ENCODE measurements at places on chromosomes 2 and 18. TPM values are rescaled to one million over a fixed set of nuclear protein-coding genes. Genes with fewer than 3 reads are reported as not detected.

DNA sequence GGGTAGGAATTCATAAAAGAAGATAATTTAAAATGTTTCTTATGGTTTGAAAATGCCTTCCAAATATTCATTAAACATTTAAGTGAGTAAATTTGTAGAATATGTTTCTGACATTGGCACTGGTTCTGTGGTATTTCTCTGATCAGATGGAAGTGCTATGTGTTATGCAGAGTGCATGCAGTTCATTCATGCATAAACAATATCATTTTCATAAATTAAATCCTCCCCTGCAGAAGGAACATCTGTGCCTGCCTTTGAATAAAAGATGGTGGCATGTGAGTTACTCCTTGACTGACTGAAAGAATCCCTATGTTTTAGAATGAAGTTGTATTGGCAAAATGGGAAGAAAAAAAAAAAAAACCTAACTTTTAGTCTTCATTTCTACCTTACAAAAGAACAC lies 5.9 kb downstream of the NEUROD1 start:
- DNase-seq, result no peak
- no peak overlapping the region for H3K27ac ChIP-seq
- H3K4me1 ChIP-seq, result peaks cover 3% of the 10 kb centered on the region
- H3K36me3 ChIP-seq, result no peaks in the 10 kb centered on the region
- H3K4me3 ChIP-seq, result no peak overlapping the region
- H3K27me3 ChIP-seq, result peaks cover 15% of the 10 kb centered on the region

- H3K4me1 ChIP-seq, result no peaks in the 10 kb centered on the region
- H3K27ac ChIP-seq, result no peak overlapping the region
- no peaks in the 10 kb centered on the region for H3K36me3 ChIP-seq
- H3K4me3 ChIP-seq, result no peak overlapping the region
Measured at GRCh38 chr2:162164802-162165201, 12.8 kb upstream of the GCG start.

- H3K27me3 ChIP-seq, result no peaks in the 10 kb centered on the region
- no peaks in the 10 kb centered on the region for H3K36me3 ChIP-seq
- no peak overlapping the region for H3K27ac ChIP-seq
- DNase-seq, result no peak
- no peak overlapping the region for H3K4me3 ChIP-seq
Measured at GRCh38 chr2:142915502-142915901, 38.0 kb downstream of the KYNU start.

DNA sequence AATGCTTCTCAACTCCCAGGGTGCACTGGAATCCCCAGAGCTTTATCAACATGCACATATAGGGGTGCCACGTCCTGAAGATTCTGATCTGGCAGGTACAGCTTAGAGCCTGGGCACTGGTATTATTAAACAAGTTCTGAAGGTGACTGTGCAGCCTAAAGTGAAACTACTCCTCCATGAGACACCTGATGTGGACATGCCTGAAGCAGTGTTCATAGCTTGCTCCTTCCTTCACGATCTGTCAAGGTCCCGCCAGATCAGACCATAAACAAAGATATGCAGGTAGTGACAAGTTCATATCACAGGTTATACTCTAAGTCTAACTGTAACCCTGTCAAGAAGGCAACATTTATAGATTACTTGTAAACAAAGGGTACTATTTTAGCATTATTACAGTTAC lies 65.3 kb upstream of the DNER start:
- H3K4me3 ChIP-seq, result no peak overlapping the region
- no peak overlapping the region for H3K27ac ChIP-seq

DNA sequence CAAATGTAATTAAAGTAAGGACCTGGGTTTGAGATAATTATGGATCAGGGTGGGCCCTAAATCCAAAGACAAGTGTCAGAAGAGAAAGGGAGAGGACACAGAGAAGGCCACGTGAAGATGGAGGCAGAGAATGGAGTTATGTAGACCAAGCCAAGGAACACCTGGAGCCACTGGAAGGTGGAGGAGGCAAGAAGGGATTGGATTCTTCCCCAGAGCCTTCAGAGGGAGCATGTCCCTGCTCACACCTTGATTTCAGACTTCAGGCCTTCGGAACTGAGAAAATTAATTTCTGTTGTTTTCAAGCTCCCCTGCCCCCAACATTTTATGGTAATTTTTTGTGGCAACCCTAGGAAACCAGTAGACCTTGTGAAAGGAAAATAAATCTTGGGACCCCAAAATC lies 19.6 kb downstream of the CAPN14 start:
- no peaks in the 10 kb centered on the region for H3K36me3 ChIP-seq
- H3K4me3 ChIP-seq, result no peak overlapping the region

DNA sequence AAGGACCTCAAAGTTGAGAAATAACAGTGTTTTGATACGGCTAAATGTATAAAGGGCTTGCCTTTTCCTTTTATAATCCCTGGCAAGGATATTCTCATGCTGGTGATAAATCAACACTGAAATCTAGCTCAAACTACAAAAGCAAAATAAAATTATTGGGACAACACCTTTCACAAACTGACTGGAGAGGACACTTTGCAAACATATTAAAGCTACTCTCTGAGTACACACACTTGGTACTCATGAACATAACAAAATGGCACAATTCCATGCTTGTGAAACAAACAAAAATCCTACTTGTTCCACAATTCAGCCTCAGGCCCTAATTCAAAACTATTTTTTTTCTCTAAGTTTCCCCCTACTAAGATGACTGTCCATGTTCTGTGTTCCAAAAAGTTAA lies 305.8 kb downstream of the ETAA1 start:
- no peaks in the 10 kb centered on the region for H3K4me1 ChIP-seq
- H3K4me3 ChIP-seq, result no peak overlapping the region
- H3K36me3 ChIP-seq, result no peaks in the 10 kb centered on the region
- H3K27ac ChIP-seq, result no peak overlapping the region

DNA sequence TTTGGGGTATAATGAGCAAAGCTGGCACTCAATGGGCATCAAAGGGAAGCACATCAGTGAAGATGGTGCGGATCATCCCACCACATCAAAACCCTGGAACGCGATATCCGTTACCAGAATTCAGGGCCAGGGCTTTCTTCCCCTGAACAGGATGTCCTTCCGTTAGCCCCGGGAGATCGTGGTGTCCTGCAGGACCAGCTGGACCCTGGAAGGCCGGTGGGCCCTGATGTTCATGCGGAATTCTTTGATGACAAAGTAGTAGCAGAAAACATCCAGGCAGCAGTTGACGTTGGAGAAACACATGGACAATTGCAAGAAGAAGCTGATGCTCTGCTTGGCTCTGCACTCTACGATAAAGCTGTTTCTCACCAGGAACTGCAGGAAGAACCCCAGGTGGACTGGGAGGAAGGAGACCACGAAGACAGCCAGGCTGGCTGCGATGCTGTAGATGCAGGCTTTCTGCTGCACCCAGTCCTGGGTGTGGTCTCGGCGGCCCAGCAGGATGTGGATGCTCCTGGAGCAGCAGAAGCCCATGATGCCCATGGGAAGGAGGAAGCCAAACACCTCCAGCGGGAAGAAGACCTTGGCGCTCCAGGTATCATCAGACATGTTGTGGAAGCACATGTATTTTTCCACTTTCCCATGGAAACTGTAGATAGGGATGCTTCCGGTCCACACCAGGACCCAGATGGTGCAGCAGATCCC lies 15.0 kb downstream of the GPR55 start:
- peaks cover 20% of the 10 kb centered on the region for H3K4me1 ChIP-seq
- DNase-seq, result no peak
- no peak overlapping the region for H3K4me3 ChIP-seq
- peaks cover 12% of the 10 kb centered on the region for H3K36me3 ChIP-seq

GRCh38 chr2:126786765-126787164 lies 111.9 kb upstream of the TEX51 start:
- no peaks in the 10 kb centered on the region for H3K27me3 ChIP-seq
- no peaks in the 10 kb centered on the region for H3K4me1 ChIP-seq
- H3K36me3 ChIP-seq, result no peaks in the 10 kb centered on the region
- H3K27ac ChIP-seq, result no peak overlapping the region

- no peak overlapping the region for H3K27ac ChIP-seq
- no peak overlapping the region for H3K4me3 ChIP-seq
- H3K27me3 ChIP-seq, result no peaks in the 10 kb centered on the region
Measured at GRCh38 chr2:47675196-47675825, 107.6 kb upstream of the MSH6 start.

DNA sequence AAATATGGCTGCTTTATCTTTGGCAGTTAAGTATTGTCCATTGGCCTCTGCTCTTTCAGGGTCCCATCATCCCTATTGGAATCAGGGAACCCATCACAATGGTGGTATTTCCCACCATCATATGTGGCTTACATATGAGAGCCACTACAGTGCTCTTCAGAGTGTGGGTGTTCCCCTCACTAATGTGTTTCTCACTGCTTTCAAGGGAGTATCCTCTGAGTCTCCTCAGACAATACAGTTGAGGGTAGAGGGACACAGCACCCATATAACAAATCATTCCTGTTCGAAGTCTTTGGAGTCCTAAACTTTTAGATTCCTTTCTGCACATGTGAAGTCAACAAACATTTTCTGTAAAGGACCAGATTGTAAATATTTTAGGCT lies 48.8 kb upstream of the DNAJC10 start:
- DNase-seq, result no peak
- H3K4me3 ChIP-seq, result no peak overlapping the region
- no peaks in the 10 kb centered on the region for H3K36me3 ChIP-seq
- no peak overlapping the region for H3K27ac ChIP-seq
- no peaks in the 10 kb centered on the region for H3K4me1 ChIP-seq
- H3K27me3 ChIP-seq, result no peaks in the 10 kb centered on the region

DNA sequence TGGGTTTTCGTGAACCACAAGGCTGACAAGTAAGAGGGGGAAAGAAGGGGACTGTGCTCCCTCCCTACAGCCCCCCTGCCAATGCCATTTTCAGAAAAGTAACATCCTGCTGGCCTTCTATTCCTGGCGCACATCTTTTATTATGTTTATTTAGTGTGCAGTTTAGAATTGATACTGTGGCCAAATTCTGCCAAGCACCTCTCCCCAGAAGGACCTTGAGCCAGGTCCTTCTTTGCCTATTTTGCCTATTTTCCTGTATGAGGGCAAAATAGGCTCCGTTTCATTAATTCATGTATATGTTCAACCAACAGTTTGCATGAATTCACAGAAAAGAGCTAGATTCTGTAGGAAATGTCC lies 136.0 kb downstream of the MYO3B start:
- no peaks in the 10 kb centered on the region for H3K36me3 ChIP-seq
- no peak for DNase-seq
- H3K27me3 ChIP-seq, result no peaks in the 10 kb centered on the region

Gene SPP2
- not detected for total RNA-seq

- H3K27me3 ChIP-seq, result no peaks in the 10 kb centered on the region
- no peak for DNase-seq
- H3K36me3 ChIP-seq, result no peaks in the 10 kb centered on the region
- no peaks in the 10 kb centered on the region for H3K4me1 ChIP-seq
- H3K4me3 ChIP-seq, result no peak overlapping the region
Measured at GRCh38 chr2:192184349-192184748, 10.4 kb downstream of the TMEFF2 start.

Gene NYAP2
- total RNA-seq, result 0.20 TPM

Gene TMEM163
- total RNA-seq, result 0.64 TPM

Gene TBR1
- 0.32 TPM for total RNA-seq

DNA sequence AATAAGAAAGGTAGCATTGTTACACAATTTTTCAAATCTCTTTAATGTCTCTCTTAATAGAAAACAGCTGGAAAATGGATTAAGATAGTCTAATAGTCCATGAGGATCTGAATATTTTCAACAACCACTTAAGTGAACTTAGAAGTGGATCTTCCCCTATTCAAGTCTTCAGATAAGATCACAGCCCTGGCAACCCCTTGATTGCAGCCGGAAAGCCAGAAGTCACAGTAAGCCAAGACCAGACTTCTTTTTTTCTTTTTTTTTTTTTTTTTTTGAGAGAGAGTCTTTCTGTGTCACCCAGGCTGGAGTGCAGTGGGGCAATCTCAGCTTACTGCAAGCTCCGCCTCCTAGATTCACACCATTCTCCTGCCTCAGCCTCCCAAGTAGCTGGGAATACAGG lies 18.6 kb upstream of the ZC3H15 start:
- no peaks in the 10 kb centered on the region for H3K4me1 ChIP-seq
- no peaks in the 10 kb centered on the region for H3K27me3 ChIP-seq
- no peaks in the 10 kb centered on the region for H3K36me3 ChIP-seq
- DNase-seq, result no peak
- H3K27ac ChIP-seq, result no peak overlapping the region
- H3K4me3 ChIP-seq, result no peak overlapping the region

Measured in CD4-positive, CD25-positive, alpha-beta regulatory T cell (primary cell).